ENCODE measurements at places on chromosomes 11 and 22.

DNA sequence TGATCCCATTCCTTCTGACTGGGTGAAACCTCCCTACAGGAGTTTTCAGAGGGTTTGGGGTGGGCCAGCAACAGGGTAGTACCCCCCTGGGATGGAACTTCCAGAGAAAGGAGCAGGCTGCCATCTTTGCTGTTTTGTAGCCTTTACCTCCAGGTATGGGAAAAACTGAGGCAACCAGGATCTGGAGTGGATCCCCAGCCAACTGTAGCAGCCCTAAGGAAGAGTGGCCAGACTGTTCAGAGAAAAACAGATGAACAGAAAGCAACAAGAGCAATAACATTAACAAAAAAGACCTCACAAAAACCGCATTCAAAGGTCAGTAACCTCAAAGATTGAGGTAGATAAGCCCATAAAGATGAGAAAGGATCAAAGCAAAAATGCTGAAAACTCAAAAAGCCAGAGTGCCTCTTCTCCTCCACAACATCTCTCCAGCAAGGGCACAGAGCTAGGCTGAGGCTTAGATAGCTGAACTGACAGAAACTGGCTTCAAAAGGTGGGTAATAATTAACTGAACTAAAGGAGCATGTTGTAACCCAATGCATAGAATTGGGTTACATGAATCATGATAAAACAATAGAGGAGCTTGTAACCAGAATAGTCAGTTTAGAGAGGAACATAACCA, 1288.6 kb upstream of the CNTN5 start:
- DNase-seq: no peak

DNA sequence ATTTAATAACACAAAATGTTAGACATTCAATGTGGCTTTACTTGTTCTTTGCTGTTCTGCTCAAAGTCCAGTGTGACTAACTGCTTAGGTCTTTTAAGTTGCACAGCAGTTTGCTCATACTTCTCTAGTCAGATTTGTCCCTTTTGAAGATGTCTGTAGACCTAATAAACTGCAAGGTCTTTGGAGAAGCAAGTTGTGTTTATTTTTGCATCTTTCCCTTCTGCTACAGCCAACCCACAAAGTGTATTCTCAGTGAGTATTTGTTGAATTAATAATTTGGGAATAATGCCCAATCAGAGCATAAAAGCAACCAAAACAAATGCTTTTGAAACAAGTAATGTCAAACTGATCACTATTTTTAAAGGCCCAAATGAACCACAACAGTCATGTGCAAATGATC, 312.5 kb downstream of the CADM1 start:
- DNase-seq: no peak

DNA sequence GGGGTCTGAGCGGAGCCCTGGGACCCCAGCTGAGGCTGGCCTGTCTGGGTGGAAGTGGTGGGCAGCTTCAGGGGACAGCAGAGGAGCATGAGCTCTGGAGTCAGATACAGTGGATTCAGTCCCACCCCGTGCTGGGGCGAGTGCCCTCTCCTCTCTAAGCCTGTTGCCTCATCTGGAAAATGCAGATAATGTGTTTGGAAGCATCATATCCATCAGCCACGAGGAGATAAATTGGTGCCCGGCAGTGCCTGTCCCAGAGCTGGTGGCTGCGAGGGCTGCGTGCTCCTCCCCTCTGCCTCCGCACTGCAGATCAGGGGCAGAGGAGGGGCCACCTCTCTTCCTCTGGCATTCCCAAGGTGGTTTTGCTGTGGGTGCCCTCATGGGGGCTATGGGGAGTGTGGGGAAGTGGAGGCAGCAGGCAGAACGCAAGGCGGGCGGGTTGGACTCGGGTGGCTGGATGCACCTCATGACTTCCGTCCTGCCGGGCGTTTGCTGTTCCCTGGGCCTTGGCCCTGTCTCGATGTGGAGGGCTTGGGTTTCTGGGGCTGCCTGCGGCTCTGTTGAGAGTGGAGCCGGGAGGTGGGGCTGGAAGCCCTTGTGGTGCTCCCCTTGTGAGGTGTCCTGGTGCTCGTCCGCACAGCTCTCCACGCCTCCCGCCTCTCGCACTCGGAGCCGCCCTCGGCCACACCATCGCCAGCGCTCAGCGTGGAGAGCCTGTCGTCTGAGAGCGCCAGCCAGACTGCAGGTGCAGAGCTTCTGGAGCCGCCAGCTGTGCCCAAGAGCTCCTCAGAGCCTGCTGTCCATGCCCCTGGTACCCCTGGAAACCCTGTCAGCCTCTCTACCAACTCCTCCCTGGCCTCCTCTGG, 20.9 kb downstream of the MICALL1 start:
- no peak for DNase-seq

DNA sequence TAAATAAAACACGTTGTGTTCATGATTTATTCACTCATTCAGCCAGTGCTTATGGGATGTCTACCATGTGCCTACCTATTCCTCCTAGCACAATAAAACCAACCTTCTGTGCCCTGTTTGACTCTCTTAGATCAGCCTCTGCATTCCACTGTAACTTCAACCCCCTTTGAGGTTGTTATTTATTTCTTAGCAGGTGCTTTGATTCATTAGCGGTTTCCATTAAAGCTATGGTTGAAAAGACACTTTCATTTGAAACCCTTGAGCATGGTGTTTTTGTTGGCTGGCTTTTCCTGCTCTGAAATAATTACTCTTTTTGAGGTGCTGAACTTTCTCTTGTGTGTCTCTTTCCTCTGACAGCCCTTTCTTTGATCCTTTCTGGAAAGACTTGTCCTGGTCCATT, 570.6 kb upstream of the LARGE1 start:
- DNase-seq: no peak

GRCh38 chr11:117442869-117443239, 115.2 kb downstream of the CEP164 start:
- no peak for DNase-seq

- no peak for DNase-seq
Measured at GRCh38 chr11:114782650-114783310, 104.5 kb downstream of the NXPE2 start.

- DNase-seq: no peak
Measured at GRCh38 chr11:1458340-1459218, 28.0 kb downstream of the MOB2 start.

- no peak for DNase-seq
Measured at GRCh38 chr11:35313066-35313759, 106.1 kb downstream of the SLC1A2 start.

DNA sequence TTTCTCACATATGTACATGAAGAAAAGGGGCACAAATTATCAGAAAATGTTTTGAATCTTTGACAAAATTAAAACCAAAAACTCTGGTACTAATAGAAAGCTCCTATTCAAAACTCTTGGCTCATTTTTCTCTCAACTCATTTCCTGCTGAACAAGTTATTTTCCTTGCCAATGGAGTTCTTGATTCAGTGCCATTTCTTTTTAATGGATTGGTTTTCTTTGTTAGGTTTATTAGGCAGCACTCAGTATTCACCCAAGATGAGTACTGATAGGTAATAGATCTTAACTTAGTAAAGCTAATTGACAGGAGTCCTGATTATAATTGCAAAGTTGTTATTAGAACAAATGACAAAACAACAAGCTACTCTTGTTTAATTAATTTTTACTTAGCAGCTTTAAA, 279.4 kb upstream of the PDGFD start:
- DNase-seq: no peak

DNA sequence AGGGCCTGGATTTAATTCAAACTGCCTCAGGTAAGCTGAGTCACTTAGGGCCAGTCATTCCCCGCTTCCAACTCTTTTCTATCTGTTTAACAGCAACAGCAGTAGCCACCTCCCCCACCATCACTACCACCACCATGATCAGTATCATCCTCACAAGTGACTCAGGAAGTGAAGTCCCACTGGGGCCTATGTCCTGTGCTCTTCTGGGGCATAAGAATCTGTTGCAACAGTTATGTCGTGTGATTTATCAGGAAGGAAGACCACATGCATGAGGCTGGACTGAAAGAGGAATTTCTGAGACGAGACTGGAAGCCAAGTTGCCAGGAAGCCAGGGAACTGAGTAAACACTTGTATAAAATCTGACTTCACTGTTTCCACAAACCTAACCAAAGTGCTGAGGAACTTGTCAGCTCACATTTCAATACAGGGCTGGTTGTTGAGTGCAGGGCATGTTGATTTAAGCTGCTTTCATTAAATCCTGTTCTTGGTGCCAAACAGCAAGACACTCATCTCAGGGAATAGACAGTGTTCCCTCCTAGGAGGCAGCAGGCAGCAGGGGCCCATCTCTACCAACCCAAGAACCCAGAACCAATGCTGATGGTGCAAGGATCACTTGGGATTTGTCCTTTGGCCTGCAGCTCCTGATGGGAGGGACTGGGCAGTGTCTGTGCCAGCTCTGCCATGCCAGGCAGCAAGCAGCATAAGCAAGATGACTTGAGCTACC, 226.7 kb upstream of the NARS2 start:
- peak; percentile 78 for DNase-seq

DNA sequence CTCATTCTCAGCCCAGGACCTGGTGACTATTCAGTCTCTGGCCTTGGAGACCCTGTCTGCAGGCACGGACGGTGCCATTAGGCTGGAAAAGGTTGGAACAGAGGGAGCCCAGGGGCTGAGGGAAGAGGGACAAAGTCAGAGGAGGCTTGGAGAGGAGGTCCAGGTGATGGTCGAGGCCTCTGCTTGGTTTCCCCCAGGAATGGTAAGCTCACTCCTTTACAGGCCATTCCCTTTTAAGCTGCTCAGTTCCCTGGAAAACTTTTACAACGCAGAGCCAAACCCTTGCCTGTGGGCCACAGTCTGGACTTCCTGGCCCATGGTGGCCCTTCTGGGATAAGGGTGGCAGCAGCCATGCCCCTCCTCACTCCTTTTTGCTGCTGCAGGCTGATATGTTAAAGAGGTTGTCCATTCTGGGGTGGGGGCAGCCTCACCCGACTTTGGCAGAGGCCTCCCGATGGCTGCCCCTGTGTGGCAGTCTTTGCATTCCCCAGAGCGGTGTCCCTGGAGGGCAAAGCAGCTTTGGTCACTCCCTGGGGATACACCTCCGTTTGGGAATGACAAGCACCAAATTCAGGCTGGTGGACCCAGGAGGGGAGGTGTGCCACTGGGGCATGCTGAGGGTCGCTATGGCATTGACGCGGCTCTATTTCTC, 34.0 kb upstream of the RFPL3 start:
- no peak for DNase-seq

DNA sequence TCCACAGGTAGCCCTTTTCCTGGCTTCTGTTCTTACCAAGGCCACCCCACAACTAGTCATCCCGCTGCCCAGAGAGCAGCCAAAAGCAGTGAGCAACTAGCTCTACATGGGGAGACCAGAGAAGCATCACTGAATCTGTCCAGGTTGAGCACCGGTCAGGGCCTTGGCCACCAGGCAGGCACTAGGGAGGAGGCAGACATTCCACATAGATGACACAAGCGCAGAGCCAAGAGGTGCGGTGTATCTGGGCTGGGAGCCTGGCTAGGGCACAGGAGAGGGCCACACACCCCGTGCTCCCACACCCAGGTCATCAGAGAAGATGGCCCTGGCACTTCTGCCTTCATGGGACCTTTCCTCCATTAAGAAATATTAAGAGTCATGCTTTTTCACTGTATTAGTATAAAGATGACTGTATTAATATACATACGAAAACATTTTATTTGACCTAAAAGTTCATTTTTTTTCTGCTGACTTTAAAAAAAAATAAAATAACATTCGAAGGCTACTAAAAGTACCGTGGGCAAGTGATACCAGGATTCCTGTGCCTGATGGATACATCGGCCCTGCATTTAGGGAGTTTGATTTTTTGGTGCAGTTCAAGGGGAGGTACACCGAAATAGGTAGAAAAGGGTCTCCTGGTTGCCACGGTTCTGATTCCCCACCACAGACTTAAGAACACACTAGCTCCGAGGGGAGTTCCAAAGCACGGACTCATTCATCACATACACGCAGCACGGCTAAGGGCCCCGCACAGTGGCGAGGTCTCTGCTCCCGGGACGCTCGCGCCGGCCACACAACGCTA, 1.2 kb downstream of the DGCR2 start:
- DNase-seq: peak; percentile 78

DNA sequence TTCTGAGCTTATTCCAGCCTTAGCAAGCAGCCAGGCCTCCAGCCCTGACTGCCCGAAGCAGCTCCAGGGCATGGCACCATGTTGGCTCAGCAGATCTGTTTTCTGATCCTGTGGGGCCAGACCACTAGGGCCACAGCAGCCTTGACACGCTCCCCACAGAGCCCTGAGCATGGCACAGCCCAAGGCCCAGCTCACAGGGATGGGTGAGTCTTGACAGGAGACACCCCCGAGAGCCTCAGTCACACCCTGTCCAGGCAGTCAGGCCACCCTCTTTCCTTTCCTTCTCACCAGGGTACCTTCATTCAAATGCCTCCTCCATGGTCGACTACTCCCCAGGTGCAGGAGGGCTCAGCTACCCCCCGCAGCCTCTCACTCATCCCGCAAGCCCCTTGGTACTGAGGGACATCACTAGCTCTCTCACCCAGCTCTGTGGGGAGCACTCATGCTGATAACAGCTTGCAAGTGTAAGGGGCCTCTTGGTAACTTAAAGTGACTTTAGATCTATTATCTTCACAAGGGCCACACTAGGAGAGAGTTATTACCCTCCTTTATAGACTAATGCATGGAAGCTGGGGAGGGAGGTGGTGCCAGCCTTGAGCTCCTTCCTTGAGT, 3.9 kb upstream of the CDC42BPG start:
- no peak for DNase-seq

DNA sequence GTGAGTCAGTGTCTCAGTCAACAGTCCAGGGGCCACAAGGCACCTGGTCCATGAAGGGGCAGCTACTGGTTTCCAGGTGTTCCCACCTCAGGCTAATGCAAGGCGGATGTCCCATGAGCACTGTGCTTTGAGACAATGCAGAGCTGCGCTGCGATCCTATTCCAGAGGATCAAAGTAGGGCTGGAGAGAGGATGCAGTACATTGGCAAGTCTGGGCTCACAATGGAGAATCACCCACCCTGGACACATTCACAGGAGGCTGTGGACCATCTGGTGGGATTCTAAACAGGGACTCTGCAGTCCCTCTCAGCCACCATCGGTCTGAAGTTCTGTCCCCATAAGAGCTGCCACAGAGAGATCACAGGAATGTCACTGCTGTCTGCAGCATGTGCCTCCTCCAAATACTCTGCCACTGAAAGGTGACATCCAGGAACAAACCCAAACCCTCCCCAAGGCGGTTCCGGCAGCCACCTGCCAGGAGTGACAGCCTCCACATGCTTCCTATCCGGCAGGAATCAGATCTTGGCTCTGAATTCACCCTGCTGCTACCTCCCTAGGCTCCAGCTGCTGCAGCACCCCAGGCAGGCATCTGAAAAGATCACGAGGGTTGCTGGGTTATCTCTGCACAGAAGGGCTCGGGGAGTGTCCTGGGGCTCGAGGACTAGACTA, 45.3 kb upstream of the SERPIND1 start:
- no peak for DNase-seq

All from RCC 7860 (cell line).